Left lung (tissue), 14 donors: ENCODE measurements at places on chromosomes 2 and 18.

DNA sequence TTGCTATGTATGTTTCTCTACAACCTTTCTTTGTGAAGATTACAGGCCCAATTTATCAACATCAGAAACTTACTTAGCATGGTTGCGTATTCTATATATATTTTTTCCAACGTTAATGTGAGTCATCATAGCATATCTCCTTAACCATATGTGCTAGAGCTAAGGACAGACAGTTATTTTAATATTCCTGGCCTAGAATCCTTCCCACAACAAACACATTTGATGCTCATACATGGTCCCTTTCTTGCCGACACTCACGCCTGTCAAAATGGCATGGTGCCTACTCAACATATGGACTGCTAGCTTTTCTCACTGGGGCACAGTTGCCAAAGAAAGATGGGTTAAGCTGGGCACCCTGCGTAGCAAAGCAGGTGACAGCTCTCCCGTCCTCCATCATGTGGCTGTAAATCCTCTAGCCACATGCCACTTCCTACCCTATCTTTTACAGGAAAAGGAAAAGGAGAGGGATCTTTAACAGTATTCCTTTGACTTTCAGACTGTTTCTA is 75.2 kb upstream of the GALNT5 start:
- H3K27ac ChIP-seq = no peak overlapping the region
- DNase-seq = no peak
- H3K27me3 ChIP-seq = no peaks in the 10 kb centered on the region
- no peaks in the 10 kb centered on the region for H3K4me1 ChIP-seq

DNA sequence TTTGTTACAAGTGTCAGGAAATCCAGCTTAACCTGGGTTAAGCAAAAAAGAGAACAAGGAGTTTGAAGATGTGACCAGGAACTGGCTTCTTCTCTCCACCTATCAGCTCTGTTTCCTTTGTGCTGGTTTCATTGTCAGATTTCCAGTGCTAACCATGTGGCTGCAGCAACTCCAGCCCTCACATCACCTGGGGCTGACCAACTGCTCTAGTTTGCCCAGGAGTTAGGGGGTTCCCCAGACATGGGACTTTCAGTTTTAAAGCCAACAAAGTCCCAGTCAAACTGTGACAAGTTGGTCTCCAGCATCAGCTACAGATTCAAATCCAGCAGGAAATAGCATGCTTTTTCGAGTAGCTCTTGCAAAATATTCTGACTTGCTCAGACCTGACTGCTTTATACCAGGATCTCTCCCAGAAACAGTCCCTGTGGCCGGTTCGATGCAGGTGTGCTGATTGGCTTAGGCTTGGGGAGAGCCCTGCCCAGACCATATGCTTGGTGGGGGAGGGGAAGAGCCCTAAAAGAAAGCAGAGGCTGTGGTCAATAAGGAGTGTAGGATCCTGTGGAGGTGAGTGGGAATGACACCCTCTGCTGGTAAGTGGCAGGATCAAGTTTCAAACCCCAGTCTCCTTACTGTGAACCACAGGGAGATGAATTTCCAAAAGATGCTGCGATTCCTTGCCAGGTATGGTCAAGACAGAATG is 49.5 kb downstream of the KCNE4 start:
- no peaks in the 10 kb centered on the region for H3K4me1 ChIP-seq
- H3K27me3 ChIP-seq = no peaks in the 10 kb centered on the region
- H3K4me3 ChIP-seq = no peak overlapping the region
- H3K27ac ChIP-seq = no peak overlapping the region
- no peaks in the 10 kb centered on the region for H3K36me3 ChIP-seq

GRCh38 chr2:36485521-36485920 is 112.4 kb downstream of the FEZ2 start:
- no peaks in the 10 kb centered on the region for H3K36me3 ChIP-seq
- H3K27me3 ChIP-seq = no peaks in the 10 kb centered on the region
- H3K27ac ChIP-seq = peak overlapping the region; percentile 9
- DNase-seq = no peak

- H3K27me3 ChIP-seq = no peaks in the 10 kb centered on the region
- no peak overlapping the region for H3K27ac ChIP-seq
- peak; percentile 88 for DNase-seq
Observed at GRCh38 chr2:94874277-94874997, 3.2 kb downstream of the TEKT4 start.

- no peak for DNase-seq
- H3K36me3 ChIP-seq = no peaks in the 10 kb centered on the region
- H3K27ac ChIP-seq = no peak overlapping the region
- H3K4me3 ChIP-seq = no peak overlapping the region
Observed at GRCh38 chr18:2168022-2168421, 403.3 kb downstream of the METTL4 start.
